ENCODE measurements at places on chromosomes 2 and 18. TPM values are rescaled to one million over a fixed set of nuclear protein-coding genes. Genes with fewer than 3 reads are reported as not detected.

ATP5F1A gene
- 443 TPM for total RNA-seq

CPO gene
- total RNA-seq: not detected

DNA sequence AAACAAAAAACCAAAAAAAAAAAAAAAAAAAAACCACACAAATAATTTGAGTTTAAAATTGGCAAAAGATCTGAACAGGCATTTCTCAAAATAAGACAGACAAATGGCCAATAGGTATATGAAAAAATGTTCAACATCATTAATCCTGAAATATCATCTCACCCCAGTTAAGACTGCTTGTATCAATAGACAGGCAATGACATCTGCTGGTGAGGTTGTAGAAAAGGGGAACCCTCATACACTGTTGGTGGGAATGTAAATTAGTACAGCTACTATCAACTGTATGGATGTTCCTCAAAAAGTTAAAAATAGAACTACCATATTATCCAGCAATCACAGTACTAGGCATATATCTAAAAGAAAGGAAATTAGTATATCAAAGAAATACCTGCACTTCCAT, 523.1 kb downstream of the XIRP2 start:
- H3K27me3 ChIP-seq: no peaks in the 10 kb centered on the region
- H3K27ac ChIP-seq: no peak overlapping the region
- H3K36me3 ChIP-seq: no peaks in the 10 kb centered on the region
- no peak for DNase-seq

DNA sequence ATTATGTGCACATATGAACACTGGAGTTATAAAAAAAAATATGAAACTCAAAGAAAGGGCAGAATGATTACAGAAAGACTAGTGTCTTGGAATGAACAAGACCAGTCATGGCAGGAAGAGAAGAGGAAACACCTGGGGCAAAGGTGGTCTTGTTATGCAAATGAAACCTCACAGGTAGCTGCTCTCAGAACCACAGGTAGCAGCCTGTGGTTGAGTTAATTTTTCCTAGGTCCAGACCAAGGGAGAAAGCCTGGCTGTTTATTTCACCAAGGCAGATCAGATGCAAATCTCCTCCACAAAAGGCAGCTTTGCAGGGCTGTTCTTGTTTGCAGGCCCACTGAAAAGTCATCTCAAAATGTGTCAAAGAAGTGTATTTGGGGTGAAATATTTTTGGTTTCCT, 785.8 kb downstream of the RNF144A start:
- H3K27ac ChIP-seq: no peak overlapping the region
- no peaks in the 10 kb centered on the region for H3K36me3 ChIP-seq
- no peak overlapping the region for H3K4me3 ChIP-seq
- DNase-seq: no peak
- peaks cover 10% of the 10 kb centered on the region for H3K4me1 ChIP-seq

GRCh38 chr2:112142525-112143078, 4.4 kb downstream of the FBLN7 start:
- no peak overlapping the region for H3K4me3 ChIP-seq
- peaks cover 3% of the 10 kb centered on the region for H3K4me1 ChIP-seq

GRCh38 chr2:121810959-121811853, 55.8 kb downstream of the TSN start:
- H3K27ac ChIP-seq: no peak overlapping the region
- no peaks in the 10 kb centered on the region for H3K36me3 ChIP-seq
- H3K27me3 ChIP-seq: peaks cover 2% of the 10 kb centered on the region
- H3K4me1 ChIP-seq: no peaks in the 10 kb centered on the region
